ENCODE measurements at places on chromosomes 5 and 9. TPM values are rescaled to one million over a fixed set of nuclear protein-coding genes. Genes with fewer than 3 reads are reported as not detected.

DNA sequence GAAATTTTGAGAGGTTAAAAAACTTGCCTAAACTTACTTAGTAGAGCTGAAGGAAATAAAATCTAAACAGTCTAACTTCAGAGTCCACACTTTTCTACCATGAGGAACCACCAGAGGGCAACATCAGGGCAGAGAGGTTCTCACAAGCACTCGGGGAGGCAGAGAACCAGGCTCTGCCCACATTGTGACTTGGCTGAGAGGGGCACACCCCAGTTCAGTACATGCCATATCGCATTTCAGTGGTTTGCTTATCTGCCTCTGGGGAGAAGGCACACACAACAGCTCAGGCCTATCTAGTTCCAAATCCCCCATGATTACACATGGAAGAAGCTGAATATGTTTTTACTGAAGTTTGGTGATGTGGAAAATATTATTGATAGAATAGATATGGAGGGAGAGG is 49.2 kb downstream of the EQTN start:
- DNase-seq, result no peak

Gene PRR16
- total RNA-seq, result 25.5 TPM

- DNase-seq, result no peak
These were observed 20.1 kb upstream of the SLC25A48 start for GRCh38 chr5:135814316-135814715.

Gene ALDH1A1
- total RNA-seq, result 101 TPM

Gene FOXI1
- total RNA-seq, result not detected

Gene FAM200C
- total RNA-seq, result 2.7 TPM

Gene TMC1
- not detected for total RNA-seq

GRCh38 chr9:1044643-1045042 is 5.5 kb upstream of the DMRT2 start:
- DNase-seq, result no peak

DNA sequence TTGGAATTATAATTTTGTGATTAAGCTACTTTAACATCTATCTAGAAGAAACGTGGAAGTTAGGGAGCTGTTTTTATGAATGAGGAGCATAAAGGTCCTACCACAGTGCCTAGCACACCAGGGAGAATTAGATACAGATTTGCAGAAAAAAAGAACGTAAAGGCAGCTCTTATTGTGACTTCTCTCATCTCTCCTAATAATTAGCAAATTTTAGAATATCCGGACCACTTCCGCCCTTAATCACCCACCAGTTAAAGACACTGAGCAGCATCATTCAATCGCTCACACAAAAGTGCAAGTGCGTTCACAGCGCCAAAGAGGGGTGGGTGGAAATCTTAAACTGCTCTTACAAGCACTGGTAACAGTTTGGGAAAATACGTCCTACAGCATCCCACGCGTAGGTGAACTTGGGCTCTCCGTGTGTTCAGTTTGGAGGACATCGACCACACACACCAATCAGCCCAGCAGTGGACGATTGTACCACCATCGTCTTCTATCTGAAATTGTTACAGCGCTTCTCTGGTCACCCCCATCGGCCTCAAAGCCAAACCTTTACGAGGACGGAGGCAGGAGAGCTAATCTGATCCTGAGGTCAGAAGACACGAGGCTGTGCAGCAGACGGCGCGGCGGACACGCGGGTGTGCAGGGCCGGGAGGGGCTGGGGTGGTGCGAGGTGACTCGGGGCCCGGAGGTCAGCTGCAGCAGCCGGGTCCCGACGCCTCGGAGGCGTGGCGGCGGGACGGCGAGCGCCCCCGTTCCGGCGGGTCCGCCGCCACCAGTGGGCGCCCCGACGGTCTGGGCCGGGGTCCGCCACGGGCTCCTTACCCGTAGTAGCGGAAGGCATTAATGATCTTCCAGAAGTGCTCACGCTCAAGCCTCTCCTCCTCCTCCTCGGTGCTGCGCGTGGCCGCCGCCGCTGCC is 646 bp downstream of the CARNMT1 start:
- peak; percentile 22 for DNase-seq

- no peak for DNase-seq
These were observed 44.9 kb downstream of the NKD2 start for GRCh38 chr5:1053391-1054017.

DNA sequence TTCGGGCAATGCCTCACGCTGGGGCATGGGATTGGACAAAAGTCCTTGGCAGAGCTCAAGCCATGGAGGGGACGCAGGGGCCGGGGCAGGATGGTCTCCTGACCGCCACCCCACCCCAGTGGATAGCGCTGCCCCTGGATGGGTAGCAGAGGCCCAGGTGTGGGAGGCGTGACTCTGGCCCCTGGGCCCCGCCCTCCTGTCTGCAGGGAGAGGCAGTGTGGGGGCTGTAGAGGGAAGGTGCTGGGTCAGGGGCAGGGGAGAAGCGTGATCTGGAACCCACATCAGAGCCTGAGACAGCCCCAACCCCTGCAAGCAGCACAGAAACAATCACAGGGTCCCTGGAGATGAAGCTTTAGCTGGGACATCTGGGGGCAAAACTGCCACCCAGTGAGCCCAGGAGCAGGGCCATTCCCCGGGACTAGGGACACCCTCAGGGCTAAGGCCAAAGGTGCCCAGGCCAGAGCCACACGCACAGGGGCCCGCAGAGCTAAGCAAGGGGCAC is 36.2 kb downstream of the NACC2 start:
- no peak for DNase-seq

Gene LCP2
- 76.5 TPM for total RNA-seq

Gene FAM78A
- total RNA-seq, result 5.0 TPM

GRCh38 chr5:158060212-158060611 is 201.3 kb upstream of the CLINT1 start:
- no peak for DNase-seq

GRCh38 chr5:135508496-135509005 is 27.2 kb downstream of the NEUROG1 start:
- no peak for DNase-seq

GRCh38 chr5:3351581-3352442 is 243.8 kb upstream of the IRX1 start:
- no peak for DNase-seq

Measured in thoracic aorta (tissue), 2 donors.